Stimulated activated CD8-positive, alpha-beta memory T cell treated with anti-CD3 and anti-CD28 coated beads, Interleukin-7, amount 100 ng/mL, for 1 hour (primary cell): ENCODE measurements at places on chromosomes 12 and 14.

- DNase-seq = no peak
These were observed 777 bp downstream of the ARF3 start for GRCh38 chr12:48956279-48957140.

- no peak for DNase-seq
These were observed 31.8 kb downstream of the CCDC198 start for GRCh38 chr14:57461777-57462320.

DNA sequence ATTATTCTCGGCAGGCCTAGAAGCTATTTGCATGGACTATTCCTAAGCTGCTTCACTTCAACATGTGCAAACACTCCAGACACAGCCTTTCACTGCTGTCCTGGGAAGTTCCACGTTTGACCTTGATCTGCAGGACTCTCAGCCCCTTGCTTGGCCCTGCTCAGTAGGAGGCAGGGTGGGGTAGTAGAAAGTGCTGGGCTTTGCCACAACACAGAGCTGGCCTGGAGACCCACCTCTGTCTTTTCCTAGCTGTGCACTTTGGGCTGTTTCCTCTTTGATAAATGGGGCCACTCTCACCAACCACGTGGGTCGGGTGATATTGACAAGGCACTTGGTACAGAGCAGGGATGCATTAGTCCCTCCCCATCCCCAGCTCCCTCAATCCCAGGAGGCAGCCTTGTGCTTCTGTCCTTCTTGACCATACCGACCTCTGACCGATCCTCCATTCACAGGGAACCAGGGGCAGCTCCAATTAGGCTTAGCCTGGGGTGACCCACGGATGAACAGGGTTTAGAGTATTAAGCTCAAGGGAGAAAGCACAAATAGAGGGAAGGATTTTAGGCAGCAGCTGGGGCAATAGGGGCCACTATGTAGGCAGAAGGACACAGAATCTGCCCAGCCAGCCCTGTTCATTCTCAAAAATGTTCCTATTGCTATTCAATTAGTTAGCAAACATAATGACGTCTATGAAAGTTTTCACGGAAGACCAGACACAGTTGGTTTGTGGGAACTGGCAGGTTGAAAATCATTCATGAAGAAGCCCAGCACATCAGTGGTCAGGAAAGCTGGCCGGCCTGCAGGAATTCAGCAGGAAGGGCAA is 63.3 kb downstream of the SYNE3 start:
- DNase-seq = no peak

- no peak for DNase-seq
These were observed 268.2 kb downstream of the SNAPC1 start for GRCh38 chr14:62030387-62030786.

DNA sequence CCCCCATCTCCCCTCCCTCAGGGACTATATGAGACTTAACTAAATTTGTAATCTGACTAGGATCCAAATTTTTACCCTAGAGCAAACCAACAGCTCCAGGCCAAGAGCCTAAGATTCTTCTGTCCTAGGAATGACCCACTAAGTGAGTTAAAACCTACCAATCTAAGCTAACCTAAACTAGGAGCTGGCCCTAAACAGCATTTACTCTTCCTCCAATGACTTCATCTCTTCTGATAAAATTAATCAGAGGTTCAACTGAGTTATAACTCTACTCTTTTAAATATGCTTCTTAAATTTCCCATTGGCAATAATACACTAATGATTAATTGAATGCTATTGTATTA is 39.9 kb upstream of the TMPO start:
- DNase-seq = no peak

DNA sequence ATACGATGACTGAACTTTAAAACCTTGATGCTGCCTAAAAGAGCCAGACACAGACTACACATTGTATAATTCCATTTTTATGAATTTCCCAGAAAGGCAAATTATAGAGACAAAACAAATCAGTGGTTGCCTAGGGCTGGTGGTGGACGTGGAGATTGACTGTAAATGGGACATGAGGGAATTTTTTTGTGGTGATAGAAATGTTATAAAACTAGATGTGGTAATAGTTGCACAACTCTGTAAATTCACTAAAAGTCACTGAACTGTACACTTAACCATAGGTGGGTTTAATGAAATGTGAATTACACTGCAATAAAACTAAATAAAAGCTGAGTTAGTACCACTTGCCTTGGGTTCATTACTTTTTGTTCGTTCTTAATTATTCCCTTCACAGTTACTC is 72.1 kb downstream of the PLEKHA5 start:
- DNase-seq = no peak

- no peak for DNase-seq
These were observed 185.9 kb downstream of the MED13L start for GRCh38 chr12:116091579-116091978.

- DNase-seq = peak; percentile 43
These were observed 1.8 kb downstream of the MARCHF9 start for GRCh38 chr12:57756406-57757341.

- DNase-seq = no peak
These were observed 26.3 kb downstream of the MLXIP start for GRCh38 chr12:122104844-122105243.

DNA sequence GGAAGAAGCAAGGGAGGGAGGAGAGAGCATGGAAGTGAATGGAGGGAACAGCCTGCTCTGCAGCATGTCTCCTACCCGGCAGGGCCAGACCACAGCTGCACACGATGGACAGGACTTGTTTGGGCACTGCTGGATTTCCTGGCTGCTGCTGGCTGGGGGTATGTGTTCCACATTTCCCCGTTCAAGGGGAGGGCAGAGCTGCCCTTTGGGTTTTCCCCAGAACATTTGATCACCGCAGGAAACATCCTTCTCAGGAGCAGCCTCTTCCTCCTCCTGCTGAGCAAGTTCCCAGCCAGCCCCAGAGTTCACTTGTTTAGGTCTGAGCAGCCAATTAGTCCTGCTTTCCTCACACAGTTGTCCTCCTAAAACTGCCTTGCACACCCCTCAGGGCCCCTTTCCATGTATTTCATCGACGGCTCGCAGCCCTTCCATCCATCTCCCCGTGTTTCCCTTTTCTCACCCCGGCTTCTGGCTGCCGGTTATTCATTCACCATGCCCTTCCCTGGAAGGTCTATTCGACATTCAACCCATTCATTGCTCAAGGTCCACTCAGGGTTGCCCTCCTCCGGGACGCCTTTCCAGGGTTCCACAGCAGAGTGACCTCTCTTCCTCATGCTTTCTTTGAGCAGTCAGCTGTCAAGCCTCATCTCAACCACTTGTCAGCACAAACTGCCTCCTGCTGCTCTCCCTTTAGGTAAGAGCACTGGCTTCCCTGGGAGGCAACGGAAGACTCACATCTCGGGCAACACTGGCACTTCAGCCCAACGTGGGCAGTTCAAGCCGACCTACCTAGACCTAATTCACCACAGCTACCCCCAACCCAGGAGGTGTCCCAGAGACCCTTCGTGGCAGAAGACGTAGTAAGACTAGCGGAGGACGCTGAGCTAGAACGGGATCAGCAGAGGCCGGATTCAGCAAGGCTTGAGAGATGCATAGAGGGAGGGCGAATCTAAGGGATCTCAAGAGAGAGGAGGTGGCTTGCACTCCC is 20.1 kb upstream of the ANO2 start:
- DNase-seq = no peak

- no peak for DNase-seq
These were observed 213.0 kb downstream of the ADAMTS20 start for GRCh38 chr12:43338848-43339526.

GRCh38 chr14:58631732-58632131 is 6.0 kb upstream of the DACT1 start:
- DNase-seq = no peak

GRCh38 chr14:75645056-75645455 is 15.6 kb downstream of the ERG28 start:
- no peak for DNase-seq

- no peak for DNase-seq
These were observed 58.1 kb downstream of the HSP90AA1 start for GRCh38 chr14:102028733-102029132.

- DNase-seq = no peak
These were observed 91.3 kb downstream of the NINJ2 start for GRCh38 chr12:571795-572531.

DNA sequence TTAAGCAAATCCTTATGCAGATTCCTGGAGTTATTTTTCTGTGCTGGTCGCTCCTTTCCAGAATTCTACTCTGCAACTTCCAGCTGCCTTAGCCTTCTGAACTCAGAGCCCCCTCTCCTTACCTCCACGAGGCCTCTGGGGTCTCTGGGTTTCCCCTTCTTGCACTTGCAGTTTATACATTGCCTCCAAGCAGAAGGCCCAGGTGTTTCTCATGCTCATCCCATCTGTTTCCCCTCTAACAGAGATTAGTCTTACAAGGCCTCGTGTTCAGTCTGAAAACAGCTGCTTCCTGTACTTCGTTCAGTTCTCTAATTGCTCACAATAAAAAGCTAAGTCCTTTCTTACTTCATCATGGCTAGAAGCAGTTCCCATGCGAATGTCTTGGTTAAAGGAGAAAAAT is 134.4 kb upstream of the FGD4 start:
- DNase-seq = no peak

DNA sequence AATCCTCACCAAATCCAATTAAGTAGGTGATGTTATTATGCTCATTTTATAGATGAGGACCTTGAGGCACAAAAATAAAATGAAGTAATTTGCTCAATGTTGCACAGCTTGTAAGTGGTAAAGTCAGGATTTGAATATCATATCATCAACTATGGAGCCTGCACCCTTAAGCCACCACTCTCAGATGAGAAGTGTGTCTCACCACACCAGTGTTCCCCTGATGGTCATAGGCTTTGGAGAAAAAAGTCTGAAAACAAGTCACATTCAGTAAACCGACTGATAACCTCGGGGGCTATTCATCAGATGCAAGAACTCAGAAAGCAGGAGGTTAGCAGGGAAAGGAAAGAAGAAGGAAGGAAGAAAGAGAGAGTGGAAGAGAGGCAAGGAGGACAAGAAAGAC is 2.8 kb downstream of the TSHR start:
- no peak for DNase-seq

DNA sequence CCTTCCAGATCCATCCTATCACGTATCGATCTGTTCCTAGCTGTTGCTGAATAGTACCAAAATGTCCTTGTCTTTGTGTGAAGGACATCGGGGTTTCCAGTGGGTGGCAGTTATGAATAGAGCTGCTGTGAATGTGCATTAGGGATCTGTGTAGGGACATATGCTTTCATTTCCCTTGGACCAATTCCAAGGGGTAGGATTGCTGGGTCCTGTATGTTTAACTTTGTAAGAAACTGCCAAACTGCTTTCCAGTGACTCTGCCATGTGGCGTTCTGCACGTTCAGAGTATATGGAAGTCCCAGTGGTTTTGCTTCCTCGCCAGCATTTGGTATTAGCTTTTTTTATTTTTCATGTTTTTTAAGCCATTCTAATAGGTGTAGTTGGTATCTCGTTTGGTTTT is 28.6 kb downstream of the PACS2 start:
- no peak for DNase-seq

GRCh38 chr14:69059658-69060623 is 80.8 kb upstream of the ACTN1 start:
- DNase-seq = no peak
